ENCODE measurements at places on chromosomes 5 and 9.

DNA sequence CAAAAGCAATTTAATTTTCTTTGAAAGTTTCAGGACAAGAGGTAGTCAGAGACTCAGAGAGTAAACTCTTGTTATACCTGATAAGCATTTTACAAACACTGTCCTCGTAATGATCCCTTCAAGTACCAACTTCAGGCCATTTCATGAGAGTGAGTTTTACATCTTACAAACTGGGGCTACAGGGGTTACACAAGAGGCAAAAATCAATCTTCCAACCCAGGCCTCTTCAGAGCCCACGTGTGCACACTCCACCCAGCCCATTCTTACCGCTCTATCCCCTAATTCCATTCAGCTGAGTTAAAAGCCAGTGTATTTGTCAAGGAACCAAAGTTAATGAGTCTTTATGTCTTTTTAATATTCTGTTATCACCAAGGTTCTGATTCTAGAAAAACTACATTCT lies 46.5 kb downstream of the PSMB7 start:
- DNase-seq: no peak

GRCh38 chr9:78053627-78054026 lies 22.0 kb upstream of the GNAQ start:
- DNase-seq: no peak

- DNase-seq: no peak
Observed at GRCh38 chr5:37735649-37736347, 104.0 kb downstream of the GDNF start.

GRCh38 chr5:26807231-26808199 lies 230.9 kb downstream of the CDH9 start:
- DNase-seq: no peak

DNA sequence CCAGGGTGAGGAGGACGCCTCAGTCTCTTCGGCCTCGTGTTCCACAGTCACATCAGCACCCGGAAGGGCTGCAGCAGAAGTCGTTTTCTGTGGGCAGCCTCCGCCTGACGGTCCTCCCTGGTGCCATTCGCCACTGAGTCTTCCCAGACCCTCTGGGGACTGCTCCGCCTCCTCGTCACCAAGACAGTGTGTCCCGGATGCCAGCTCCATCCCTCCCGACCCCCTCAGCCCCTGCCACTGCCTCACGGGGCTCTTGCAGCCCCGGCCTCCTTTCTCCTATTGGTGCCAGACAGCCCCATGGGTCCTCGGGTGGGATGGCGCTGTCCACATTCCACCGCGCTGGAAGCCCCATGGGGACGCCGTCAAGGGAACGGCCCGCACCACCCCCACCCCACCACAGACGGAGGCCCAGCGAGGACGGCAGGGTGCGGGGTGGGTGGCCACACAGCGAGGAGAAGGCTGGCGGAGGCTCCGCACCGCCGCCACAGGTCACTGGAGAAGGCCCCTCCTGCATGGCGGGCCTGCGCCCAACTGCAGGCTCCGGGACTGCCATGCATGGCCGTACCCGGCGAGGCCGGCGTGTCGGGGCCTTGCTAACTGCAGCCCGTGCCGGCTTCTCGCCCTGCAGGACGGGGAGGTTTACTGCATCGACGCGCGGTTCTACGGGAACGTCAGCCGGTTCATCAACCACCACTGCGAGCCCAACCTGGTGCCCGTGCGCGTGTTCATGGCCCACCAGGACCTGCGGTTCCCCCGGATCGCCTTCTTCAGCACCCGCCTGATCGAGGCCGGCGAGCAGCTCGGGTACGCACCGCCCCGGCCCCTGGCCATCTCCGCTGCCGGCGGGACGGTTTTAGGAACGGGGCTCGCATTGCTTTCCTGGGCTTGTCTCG lies 43.6 kb upstream of the CACNA1B start:
- DNase-seq: no peak

- no peak for DNase-seq
Observed at GRCh38 chr5:133035224-133035623, 8.9 kb upstream of the ZCCHC10 start.

- DNase-seq: no peak
Observed at GRCh38 chr5:14254686-14255085, 111.5 kb downstream of the TRIO start.

- no peak for DNase-seq
Observed at GRCh38 chr5:179568721-179569120, 18.4 kb downstream of the RUFY1 start.

DNA sequence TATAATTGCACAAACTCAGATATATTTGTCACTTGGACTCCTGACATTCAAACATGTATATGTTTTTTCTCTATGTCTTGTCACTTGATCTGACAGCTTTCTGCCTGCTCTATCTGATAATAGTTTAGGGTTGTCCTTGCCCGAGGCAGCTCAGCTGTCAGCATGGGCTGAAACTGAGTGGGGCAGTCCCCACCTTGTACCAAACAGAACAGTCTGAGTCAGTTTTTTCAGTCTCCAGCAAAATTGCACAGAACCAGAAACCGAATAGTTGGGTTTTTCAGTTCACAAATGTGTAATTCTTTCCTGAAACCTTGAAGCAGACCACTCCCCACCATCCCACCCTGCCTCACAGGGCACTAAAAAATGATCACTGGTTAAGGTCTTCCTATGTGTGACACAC lies 9.5 kb upstream of the HAND1 start:
- no peak for DNase-seq

DNA sequence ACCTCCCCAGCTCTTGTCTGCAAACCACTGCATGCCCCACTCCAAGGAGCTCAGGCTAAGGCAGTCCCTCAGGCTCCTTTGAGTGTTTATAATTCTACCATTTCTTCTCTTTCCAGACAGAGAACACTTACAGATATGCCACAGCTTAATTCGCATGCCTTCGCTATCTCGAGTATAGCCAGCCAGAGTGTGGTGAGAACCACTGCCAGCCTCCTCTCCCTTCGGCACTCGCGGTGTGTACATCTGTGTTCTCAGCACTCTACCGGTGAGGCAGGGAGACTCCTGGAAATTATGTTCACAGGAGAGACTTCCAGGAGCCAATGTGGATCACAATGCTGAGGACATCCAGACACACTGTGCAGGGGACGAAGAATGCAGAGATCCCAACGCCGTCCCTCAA lies 143.7 kb upstream of the IRX1 start:
- DNase-seq: no peak

GRCh38 chr9:110207071-110207641 lies 803 bp downstream of the C9orf152 start:
- DNase-seq: no peak

DNA sequence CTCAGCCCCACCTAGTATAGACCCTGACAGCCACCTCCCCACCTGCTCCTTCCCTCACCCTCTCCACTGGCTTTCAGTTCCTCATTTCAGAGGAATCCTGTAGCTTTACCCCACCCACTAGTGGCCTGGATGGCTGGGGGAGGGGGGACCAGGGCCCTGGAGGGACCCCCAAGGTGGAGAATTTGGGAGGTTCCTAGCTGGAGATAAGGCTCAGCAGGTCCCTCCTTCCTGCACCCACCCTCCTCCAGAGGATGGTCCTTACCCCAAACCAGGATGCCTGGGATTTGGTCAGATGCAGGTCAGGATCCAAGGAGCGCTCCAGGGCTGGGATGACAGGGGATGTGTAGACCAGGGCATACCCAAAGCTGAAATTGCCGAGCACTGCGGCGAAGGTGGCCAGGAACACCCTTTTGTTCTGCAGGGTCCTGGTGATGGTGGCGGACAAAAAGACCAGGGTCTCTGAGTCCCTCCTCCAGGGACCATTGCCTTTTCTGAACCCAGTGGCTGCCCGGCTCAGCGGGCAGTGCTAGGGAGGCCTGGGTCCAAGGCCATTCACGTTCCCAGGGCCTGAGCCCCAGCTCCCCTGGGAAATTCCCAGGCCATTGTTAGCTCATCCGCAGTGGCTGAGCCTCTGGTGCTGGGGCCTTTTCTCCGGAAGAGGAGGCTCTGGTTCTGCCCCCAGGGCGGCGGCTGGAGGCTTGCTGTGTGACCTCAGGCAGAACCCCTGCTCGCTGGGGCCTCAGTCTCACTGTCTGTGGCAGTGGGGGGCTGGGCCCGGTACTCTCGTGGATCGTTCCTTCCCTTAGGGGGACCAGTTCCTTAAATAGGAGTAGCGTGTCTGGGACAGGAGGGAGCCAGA lies 678 bp downstream of the SLC2A6 start:
- DNase-seq: no peak

DNA sequence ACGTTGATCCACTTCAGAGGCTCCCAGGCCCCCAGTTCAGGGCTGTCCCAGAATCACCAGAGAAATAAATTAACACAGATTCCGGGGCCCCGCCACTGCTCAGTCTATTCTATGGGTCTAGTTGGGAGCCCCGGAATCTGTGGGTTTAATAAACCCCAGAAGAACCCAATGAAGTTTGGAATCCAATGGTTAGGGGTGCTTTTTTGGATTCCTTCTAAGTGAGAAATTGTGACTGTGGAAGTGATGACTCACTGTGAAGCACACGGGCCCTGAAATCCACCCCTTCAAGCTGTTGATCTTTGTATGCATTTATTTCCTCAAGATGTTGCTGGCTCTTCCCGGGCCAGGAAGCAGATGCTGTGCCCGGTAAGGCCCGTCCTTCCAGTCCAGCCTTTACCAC lies 57.3 kb upstream of the SLC28A3 start:
- DNase-seq: no peak

- no peak for DNase-seq
Observed at GRCh38 chr5:120139039-120139438, 325.1 kb upstream of the PRR16 start.

DNA sequence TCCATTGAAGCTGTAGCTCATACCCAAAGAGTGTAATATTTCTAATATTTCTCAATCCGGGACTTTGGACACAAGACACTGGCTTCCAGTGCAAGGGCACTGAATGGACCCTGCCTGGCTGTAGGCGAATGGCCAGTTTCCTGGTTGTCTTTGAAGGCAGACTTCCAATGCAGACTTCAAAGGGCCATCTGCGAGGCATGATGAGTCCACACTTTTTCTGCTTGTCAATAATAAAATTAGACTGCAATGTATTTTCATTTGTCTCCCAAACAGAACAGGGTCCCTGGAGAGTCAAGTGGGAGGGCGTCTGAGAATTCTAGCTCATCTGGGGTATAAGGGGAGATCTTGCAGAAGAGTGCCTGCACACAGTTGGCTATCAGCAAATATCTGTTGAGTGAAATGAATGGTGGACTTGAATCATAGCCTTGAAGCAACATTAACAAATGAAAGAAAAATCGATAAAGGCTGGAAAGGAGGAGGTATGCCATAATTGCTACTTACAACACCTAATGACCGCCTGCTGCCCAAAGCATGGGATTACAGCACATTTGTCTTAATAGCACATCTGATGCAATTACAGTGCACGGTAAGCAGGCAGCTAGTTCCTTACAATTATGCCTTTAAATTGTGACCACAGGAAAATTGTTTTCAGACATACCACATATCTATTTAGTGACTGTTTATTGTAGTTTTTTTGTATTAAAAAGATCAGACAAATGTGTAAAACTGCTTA lies 137.5 kb downstream of the ARHGEF28 start:
- DNase-seq: no peak

GRCh38 chr5:148969291-148969690 lies 93.6 kb downstream of the SH3TC2 start:
- DNase-seq: no peak

DNA sequence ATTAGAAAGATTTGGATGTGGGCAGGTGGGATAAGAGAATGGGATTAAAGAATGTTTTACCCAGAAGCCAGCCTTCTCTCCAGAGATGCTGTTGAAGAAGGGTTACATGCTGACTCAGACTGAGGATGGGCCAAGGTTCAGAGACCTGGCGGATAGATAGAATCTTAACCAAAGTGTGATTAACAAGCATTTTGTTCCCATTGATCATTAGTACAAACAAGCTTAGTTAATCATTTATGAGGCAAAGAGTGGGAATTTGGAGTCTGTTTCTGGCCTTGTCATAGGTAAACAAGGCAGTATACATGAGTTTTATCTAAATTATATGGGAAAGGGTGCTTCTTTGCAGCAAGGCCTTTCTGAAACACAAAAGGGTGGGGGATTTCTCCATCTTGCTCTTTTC lies 20.8 kb upstream of the DTWD2 start:
- no peak for DNase-seq

All from esophagus squamous epithelium (tissue), 5 donors.